H1 (cell line): ENCODE measurements at places on chromosomes 1 and 21. TPM values are rescaled to one million over a fixed set of nuclear protein-coding genes. Genes with fewer than 3 reads are reported as not detected.

NR0B2 gene
- not detected in 2 replicates for total RNA-seq

PRDM16 gene
- total RNA-seq: 0.43 and 0.46 TPM in 2 replicates

ACP6 gene
- 17.1 and 17.7 TPM in 2 replicates for total RNA-seq

FMOD gene
- 0.27 and 0.32 TPM in 2 replicates for total RNA-seq

GSTM1 gene
- 16.5 and 16.7 TPM in 2 replicates for total RNA-seq

FOXO6 gene
- 3.0 and 3.8 TPM in 2 replicates for total RNA-seq

DNA sequence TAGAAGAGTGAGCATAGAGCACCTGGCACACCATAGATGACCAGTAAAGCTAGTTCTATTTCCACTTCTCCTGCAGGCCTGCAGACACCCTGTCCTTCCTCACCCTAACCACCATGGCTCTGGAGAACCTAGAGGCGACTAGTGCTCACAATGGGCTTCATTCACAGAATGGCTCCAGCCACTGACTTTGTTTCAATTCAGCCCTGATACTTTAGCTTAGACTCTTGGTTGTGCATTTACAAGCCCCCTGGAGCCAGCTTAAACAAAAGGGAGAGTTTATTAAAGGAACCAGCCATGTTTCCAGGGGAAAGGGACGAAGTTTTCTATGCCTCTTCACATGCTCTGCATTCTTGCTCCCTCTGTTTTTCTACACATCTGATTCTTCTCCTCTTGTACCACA, 123.7 kb downstream of the NAV1 start:
- no peaks in the 10 kb centered on the region for H3K4me1 ChIP-seq
- no peaks in the 10 kb centered on the region for H3K36me3 ChIP-seq
- H3K27me3 ChIP-seq: no peaks in the 10 kb centered on the region
- DNase-seq: no peak
- H3K27ac ChIP-seq: no peak overlapping the region

- DNase-seq: no peak
- no peak overlapping the region for H3K4me3 ChIP-seq
- H3K4me1 ChIP-seq: no peaks in the 10 kb centered on the region
- H3K36me3 ChIP-seq: no peaks in the 10 kb centered on the region
- no peaks in the 10 kb centered on the region for H3K27me3 ChIP-seq
- no peak overlapping the region for H3K27ac ChIP-seq
Observed at GRCh38 chr1:193229136-193229535, 42.7 kb upstream of the B3GALT2 start.

DNA sequence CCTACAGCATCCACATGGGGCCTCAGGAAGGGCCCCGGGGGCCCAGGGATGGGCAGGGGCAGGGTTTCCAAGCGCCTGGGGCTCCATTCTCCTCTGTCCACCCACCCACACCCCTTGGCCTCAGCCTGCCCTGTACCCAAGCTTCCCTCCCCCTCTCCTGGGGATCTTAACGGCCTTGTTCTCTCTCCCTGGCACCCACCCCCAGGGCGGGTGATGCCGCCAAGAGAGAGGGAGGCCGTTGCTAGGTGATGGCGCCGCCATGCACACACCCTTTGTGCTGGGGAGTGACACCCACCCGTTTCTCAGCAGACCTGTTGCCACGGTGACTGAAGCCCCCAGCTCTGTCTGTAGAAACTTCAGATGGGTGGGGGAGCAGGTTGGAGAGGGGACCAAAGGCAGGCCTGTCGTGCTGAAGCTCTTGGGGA, 7.6 kb downstream of the GPR37L1 start:
- no peak overlapping the region for H3K27ac ChIP-seq
- H3K27me3 ChIP-seq: no peaks in the 10 kb centered on the region; the same call in 1 of the 2 replicates
- no peaks in the 10 kb centered on the region for H3K4me1 ChIP-seq
- peaks cover 7% of the 10 kb centered on the region; the same call in 1 of the 2 replicates for H3K36me3 ChIP-seq
- DNase-seq: no peak
- no peak overlapping the region for H3K4me3 ChIP-seq

DNA sequence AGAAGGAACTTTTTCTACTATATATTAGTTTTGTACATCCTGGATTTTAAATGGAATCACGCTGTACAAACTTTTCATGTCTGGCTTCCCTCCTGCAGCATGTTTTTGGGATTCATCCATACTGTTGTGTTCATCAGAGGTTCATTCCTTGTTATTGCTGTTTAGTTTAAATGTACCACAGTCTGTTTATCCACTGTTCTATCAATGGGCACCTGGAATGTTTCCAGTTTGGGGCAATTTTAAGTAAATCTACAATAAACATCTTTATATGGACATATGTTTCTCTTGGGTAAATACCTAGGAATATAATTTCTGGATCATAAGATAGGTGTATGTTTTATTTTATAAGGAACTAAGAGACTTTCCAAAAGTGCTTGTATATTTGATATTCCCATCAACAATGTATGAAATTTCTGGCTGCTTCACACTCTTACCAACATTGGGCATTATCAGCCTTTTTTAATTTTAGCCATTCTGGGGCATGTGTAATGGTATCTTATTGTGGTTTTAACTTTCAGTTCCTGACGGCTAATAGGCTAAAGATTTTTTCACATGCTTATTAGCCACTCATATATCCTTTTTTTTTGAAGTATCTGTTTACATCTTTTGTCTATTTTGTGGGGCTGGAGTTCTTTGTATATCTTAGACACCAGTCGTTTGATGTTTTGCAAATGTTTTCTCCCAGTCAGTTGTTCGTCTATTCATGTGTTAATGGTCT, 48.8 kb downstream of the RPS6KC1 start:
- no peaks in the 10 kb centered on the region; the same call in 1 of the 2 replicates for H3K36me3 ChIP-seq
- no peaks in the 10 kb centered on the region for H3K27me3 ChIP-seq
- DNase-seq: no peak
- H3K27ac ChIP-seq: no peak overlapping the region
- no peak overlapping the region for H3K4me3 ChIP-seq
- H3K4me1 ChIP-seq: no peaks in the 10 kb centered on the region

DNA sequence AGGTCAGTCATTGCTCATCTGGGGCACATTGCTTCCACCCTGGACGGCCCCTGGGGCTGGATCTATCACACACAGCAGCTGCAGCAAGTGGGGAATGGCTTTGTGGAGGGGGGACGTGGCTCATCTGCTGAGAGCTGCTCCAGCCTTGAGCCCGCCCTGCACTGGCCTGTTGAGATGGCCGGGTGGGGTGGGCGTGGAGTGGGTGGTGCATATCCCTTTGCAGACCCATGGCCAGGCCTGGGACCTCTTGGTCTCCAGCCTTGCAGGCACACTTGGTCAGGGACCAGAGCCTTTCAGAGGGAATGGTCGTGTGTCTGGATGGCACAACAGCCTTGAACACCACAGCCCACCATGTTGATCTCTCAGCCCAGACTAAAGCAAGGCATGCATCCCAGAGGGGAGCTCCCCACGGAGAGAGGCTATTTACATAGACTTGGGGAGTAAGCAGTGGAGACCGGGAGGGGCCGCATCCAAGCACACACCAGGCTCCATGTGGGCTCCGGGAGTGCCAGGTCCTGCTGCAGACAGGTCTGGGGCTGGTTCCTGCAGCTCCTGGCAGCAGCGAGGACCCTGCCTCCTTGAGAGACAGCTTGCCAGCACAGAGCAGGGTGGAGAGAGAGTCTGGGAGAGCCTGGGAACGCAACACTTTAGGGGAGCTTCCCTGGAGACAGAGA, 52.8 kb upstream of the SELENON start:
- H3K4me1 ChIP-seq: peaks cover 21% of the 10 kb centered on the region
- DNase-seq: peak; percentile 55
- no peak overlapping the region for H3K27ac ChIP-seq
- H3K4me3 ChIP-seq: no peak overlapping the region
- H3K36me3 ChIP-seq: no peaks in the 10 kb centered on the region

DNA sequence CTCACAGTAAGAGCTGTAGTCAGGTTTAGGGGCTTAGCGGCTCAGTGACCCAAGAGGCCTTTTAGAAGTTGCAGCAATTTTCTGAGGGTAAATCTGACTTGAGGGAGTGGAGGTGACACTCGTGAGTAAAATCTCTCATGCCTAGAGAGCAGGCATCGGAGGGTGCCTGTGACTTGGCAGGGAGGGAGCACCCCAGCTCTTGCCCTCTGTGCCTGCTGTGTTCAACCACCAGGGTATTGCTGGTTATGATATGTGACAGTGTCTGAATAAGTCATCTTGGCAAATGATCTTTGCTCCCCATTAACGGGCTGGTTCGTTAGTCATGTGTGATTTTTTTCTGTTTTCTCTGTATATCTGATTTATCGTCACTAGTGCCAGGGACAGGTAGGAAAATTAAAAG, 5.9 kb downstream of the MAN1C1 start:
- DNase-seq: no peak
- H3K27ac ChIP-seq: no peak overlapping the region
- H3K4me3 ChIP-seq: no peak overlapping the region

DNA sequence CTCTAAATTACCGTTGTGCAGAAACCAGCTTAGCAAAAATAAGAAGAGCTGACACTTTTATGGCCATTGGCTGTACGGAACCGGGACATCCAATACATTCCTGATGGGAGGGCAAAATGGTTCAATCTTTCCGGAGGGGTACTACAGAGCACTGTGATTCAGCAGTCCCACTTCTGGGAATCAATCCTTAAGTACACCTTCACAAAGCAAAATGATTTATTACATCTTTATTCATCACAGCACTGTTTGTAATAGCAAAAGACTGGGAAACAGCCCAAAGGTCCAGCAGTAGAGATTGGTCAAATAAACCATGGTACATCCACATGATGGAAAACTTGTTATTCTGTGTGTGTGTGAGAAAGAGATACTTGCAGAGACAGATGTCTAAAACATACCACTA, 9.7 kb downstream of the GNG12 start:
- H3K36me3 ChIP-seq: no peaks in the 10 kb centered on the region
- no peaks in the 10 kb centered on the region for H3K27me3 ChIP-seq
- DNase-seq: no peak

GRCh38 chr1:62058956-62059355, 135.7 kb upstream of the L1TD1 start:
- H3K36me3 ChIP-seq: no peaks in the 10 kb centered on the region
- peak; percentile 44 for DNase-seq
- H3K27me3 ChIP-seq: no peaks in the 10 kb centered on the region
- H3K4me1 ChIP-seq: peaks cover 3% of the 10 kb centered on the region
- H3K4me3 ChIP-seq: no peak overlapping the region

- H3K36me3 ChIP-seq: no peaks in the 10 kb centered on the region; the same call in 1 of the 2 replicates
- H3K4me1 ChIP-seq: no peaks in the 10 kb centered on the region
- H3K27ac ChIP-seq: no peak overlapping the region
- no peaks in the 10 kb centered on the region for H3K27me3 ChIP-seq
Observed at GRCh38 chr1:109919303-109919702, 8.7 kb downstream of the CSF1 start.

DNA sequence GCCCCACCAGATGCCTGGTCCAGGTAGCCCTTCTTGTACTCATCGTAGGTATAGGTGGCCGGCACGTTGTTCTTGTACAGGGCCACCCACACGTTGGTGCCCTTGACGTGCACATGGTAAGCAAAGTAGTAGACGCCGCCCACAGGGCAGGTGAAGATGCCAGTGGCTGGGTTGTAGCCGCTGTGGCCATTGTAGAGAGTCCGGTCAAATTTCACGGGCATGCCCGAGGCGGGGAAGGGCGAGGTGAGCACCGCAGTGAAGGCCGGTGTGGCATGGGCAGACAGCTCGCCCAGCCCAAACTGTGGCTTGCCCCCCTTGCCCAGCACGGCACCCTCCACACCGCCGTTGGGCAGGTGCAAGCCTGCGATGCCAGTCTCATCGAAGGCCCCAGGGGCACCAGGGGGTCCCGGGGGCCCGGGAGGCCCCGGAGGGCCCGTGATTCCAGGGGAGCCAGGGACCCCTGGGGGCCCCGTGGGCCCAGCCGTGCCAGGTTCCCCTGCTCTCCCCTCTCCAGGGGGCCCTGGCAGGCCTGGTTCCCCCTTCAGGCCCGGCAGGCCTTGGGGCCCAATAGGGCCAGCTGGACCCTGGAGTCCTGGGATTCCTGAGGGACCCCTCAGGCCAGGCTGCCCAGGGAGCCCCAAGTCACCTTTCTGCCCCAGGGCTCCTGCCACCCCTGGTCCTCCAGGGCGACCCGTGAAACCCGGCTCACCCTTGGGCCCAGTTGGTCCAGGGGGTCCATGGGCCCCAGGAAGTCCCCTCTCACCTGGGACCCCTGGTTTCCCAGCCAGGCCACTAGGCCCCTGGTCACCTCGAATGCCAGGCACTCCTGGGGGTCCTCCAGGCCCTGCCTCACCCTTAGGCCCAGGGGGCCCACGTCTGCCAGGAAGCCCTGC, 9.2 kb downstream of the ADPRS start:
- no peaks in the 10 kb centered on the region for H3K4me1 ChIP-seq
- DNase-seq: no peak
- H3K4me3 ChIP-seq: no peak overlapping the region
- no peak overlapping the region; the same call in 1 of the 2 replicates for H3K27ac ChIP-seq

- H3K36me3 ChIP-seq: no peaks in the 10 kb centered on the region
- DNase-seq: no peak
- no peak overlapping the region for H3K27ac ChIP-seq
- H3K4me1 ChIP-seq: no peaks in the 10 kb centered on the region; the same call in 1 of the 2 replicates
- H3K4me3 ChIP-seq: no peak overlapping the region
Observed at GRCh38 chr1:226420897-226421296, 13.0 kb upstream of the PARP1 start.

DNA sequence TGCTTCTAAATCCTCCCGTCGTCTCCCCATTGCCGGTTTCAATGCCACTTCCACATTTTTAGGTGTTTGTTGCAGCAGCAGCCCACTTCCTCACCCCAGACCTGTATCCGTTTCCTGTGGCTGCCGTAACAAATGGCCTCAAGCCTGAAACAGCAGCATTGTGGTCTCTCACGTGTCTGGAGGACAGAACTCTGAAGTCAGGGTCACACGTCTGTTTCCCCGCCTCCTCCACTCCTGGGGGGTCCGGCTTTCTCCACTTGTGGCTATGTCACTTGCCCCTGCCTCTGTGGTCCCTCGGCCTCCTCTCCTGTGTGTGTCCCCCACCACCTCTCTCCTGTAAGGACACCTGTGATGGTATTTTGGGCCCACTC, 21.8 kb downstream of the TRPM2 start:
- H3K4me3 ChIP-seq: no peak overlapping the region
- no peak for DNase-seq
- no peak overlapping the region for H3K27ac ChIP-seq
